GM12865 (cell line): ENCODE measurements at places on chromosomes 11 and 22.

- DNase-seq = no peak
These were observed 12.4 kb downstream of the OR51B6 start for GRCh38 chr11:5363679-5364078.

GRCh38 chr22:46739094-46739870 is 1.2 kb upstream of the CERK start:
- no peak for DNase-seq

- no peak for DNase-seq
These were observed 1.0 kb upstream of the CCKBR start for GRCh38 chr11:6258571-6259081.

DNA sequence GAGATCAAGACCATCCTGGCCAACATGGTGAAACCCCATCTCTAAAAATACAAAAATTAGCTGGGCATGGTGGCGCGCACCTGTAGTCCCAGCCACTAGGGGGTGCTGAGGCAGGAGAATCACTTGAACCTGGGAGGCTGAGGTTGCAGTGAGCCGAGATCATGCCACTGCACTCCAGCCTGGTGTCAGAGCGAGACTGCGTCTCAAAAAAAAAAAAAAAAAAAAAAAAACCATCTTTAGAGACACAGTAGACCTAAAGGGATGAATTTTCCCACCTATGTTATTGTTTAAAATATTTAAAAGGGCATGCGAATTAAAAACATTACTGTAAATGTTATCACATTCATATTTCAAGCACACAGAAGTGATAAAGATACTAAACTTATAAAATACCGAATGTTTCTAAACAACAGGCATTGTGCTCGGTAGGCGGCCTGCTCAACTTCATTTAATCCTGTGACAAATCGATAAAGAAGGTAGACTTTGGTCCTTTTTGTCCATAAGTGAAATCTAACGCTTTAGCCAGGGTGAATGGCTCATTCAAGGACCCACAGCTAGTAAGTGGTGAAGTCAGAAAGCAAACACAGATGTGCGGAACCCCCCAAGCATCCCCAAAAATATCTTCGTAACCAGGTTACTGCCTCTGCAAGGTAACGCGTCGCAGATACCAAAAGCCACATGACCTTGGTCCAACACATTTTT is 16.1 kb downstream of the NCAPD3 start:
- DNase-seq = peak; percentile 46

DNA sequence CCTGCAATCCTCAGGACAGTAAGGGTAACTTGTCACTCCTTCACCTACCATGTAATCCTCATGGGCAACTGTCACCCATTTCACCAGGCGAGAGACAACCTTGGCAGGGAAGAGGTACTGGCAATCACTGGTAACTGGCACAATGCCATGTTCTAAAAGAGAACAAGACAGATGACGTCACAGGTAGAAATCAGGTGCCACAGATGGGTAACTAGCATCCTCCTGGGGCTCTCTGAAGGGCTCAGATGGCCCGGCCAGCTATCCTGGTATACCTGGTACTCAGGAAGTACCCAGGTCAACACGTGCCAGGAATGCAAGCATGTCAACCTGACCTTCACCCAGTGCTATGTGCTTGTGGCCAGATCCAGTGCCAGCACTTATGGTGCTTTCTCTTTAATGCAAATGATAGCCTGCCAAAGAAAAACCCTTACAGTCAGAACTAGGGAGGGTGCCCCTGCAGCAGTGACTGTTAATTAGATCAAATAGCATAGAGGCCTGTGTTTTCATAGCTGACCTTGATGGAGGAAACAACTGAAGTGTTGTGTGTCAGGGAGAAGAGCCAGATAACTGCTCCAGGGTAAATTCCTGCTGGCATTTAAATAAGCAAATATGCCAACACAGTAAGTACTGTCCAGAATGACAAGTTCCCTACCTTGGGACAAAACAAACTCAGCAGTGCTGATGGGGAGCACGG is 36.2 kb downstream of the THOC5 start:
- DNase-seq = no peak
